ENCODE measurements at places on chromosomes 5 and 9.

- DNase-seq: no peak
Observed at GRCh38 chr5:95923918-95924544, 37.6 kb downstream of the ELL2 start.

GRCh38 chr9:34562135-34562745 lies 27.3 kb downstream of the CNTFR start:
- DNase-seq: no peak

GRCh38 chr9:28925157-28925556 lies 1351.9 kb upstream of the C9orf72 start:
- DNase-seq: no peak

DNA sequence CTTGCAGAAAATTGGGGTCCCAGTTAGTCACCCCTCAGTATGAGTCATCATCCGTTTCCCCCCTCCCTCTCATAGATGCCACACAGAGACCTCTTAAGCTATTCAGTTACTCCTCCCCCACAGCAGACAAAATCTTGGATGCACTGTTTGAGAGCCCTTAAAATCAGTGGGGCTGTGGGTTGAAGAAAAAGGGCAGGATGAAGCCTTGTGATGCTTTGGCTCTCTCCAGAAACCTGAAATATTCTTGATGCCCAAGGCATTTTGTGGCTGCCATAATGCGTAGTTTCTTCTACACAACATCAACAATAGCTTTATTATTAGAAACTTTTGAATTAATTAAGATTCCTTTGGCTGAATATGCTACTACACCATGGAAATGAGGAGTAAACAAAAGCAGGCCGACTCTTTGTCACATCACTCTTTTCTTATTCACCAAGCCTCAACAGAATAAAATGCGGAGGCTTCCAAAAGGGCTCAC lies 133.8 kb downstream of the MRPS30 start:
- no peak for DNase-seq

DNA sequence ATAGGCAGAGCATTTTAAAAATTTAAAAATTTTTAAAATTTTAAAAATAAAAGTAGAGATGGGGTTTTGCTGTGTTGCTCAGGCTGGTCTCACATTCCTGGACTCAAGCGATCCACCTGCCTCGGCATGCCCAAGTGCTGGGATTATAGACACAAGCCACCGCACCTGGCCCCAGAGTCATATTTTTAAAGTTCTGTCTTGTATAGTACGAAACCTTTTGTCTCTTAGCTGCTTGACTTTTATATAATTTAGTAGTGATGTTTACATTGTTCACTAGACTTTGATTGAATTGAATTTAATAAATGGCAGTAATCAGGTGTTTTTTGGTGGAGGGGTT lies 31.0 kb downstream of the LRRTM2 start:
- no peak for DNase-seq

DNA sequence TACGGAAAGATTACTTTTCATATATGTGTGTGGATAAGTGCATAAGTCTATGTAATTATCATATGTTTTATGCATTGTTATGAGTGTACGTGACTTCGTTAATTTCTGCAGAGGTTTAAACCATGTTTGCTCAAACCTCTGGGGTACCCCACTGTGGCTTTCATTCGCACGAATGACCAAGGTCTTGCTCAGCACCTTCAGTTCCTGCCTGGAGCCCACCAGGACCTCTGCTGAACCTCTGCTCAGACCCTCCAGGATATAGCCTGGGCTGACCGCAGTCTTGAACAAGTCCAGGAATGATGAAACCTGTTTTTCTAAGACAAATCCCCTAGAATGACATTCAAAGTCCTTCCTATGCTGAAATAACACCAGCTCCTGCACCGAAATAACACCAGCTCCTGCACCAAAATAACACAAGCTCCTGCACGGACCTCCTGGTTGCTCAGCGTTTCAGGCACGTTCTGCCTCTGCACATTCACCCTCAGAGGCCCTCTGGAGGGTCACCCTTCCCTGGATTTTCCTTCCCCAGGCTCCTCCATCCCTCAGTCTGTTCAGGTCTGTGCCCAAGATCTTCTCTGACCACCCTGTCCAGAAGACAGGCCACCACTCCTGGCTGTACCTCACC lies 99.7 kb upstream of the BOD1 start:
- DNase-seq: no peak

DNA sequence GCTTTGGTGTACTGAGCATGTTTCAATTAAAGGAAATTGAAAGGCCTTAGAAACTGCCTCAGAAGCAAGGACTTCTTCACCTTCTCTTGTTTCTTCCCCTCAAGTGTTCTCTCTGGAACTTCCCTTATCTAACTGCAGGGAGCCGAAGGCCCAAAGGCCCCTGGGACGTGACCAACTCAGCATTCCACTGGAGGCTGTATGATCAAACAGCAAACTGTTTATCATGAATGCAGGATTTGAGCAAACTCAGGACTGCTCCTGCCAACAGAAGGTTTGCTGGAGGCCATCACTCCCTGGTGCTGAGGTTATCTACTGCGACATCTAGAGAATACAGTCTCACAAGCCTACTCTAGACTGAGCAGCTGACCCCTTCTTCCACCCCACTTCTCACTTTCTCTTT lies 4.8 kb upstream of the CDH10 start:
- no peak for DNase-seq

GRCh38 chr9:133694686-133695085 lies 43.5 kb downstream of the SARDH start:
- DNase-seq: no peak

DNA sequence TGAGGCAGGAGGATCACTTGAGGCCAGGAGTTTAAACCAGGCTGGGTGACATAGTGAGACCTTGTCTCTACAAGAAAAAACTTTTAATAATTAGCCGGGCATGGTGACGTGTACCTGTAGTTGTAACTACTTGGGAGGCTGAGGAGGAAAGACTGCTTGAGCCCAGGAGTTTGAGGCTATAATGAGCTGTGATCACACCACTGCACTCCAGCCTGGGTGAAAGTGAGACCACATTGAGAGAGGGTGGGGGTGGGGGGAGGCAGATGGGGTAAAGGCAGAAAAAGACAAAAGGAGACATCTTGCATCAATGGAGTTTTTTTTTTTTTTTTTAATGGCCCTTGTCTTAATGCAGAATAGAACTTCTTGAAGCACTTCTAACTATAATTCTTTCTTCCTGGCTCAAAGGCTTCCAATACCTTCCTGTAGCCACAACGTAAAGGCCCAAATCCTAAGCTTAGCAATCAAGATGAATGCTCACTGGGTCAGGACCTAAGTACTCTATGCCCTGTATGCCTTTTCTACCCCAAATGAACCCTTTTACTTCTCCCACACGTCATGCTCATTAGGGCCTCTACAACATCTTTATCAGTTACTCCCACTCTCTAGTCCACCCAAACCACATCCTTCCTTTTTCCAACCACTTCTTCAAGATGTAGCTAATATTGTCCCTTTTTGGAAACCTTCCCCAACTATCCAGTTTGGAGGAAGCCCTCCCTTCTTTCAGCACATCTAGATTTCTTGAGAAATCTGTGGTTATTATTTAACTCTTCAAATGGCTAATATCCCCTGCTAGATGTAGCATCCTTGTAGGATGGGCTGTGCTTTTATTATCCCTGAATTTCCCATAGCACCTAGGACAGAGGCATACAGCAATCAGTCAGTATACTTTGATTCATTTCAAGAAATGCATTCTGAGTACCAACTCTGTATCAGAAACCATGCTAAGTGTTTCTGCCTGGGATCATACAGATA lies 40.8 kb downstream of the CSF2 start:
- DNase-seq: peak; percentile 50

DNA sequence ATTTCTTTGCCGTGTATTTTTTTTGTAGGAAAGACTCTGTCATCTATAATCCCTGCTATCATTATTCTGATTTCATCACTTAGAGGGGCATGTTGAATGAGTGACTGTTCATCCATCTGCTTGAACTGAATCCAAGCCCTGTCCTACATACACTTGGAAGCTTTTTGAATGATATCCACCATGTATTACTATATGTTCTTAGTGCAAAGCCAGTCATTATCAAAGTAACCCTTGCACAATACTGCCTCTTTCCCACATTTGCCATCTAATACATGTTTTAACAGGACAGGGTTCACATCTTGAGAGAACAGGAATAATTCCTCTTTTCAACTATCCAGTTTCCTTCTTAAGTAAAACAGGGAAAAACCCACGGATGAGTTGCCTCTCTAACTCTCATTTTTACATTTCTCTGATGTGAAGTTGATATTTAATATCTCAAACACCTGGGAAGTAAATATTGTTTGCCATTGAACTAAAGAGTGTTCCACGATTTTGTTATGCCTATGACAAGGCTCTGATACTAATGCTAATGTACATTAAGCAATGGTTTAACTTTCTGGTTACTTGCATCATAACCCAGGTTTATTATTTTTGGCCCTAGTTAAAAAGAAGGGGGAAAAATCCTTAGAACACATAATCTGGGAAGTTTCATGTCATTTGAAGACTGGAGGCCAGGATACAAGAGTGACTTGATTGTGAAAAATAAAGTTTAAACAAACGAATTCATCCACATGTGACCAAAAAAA lies 103.7 kb upstream of the TARS1 start:
- DNase-seq: no peak

- DNase-seq: no peak
Observed at GRCh38 chr9:643966-644365, 197.5 kb upstream of the DMRT1 start.

- no peak for DNase-seq
Observed at GRCh38 chr9:125915606-125916005, 168.4 kb downstream of the PBX3 start.

DNA sequence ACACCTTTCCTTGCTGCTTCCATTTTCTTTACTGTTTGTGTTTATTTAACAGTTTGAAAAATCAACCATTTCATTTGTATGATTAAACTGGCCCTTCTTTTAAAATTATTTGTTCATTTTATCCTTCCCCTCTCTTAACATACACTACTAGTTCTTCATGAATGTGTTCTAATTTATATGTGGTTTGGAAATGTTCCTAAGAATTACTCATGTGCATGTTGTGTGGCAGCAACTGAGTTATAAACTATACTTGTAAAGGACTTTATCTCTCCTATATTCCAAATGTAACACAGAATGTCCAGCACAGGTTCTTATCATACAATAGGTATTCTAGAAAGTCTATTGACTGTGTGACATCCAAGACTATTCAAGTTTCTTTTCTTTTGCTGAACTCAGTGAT lies 358.2 kb upstream of the MEF2C start:
- DNase-seq: no peak

DNA sequence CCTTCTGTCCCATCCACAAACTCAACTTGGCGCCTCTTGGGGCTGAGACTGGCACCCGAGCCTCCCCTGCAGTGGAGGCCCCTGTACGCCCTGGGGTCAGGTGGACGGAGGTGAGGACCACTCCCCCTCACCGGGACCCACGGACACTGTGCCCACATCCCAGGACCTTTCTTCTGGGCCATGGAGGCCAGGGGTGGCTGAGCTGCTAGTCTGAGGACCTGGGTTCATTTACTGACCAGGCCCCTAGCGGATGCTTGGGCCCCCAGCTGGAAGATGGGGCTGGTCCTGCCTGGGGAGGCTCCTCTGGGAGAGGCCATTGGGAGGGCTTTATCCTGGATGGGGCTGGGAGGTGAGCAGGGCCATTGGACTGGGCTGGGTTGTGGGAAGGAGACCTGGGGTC lies 16.9 kb upstream of the SLC6A19 start:
- DNase-seq: no peak

DNA sequence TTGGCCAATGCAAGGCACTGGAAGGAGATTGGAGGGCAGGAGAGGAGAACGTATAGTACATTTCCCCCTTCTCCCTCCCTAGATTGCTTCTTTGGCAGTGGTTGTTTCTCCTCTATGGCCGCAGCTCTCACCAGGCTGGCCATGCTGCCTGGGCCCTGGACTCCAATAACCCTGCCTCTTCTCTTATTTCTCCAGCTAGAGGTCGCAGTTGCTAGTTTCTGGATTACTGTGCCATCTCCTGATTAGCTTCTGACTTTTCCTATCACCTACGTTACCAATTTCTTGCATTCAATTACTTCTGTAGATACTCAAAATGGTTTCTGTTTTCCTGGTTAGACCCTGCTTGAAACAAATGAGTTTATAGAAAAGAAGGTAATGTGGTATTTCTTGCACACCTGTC lies 2.4 kb upstream of the MACIR start:
- no peak for DNase-seq

DNA sequence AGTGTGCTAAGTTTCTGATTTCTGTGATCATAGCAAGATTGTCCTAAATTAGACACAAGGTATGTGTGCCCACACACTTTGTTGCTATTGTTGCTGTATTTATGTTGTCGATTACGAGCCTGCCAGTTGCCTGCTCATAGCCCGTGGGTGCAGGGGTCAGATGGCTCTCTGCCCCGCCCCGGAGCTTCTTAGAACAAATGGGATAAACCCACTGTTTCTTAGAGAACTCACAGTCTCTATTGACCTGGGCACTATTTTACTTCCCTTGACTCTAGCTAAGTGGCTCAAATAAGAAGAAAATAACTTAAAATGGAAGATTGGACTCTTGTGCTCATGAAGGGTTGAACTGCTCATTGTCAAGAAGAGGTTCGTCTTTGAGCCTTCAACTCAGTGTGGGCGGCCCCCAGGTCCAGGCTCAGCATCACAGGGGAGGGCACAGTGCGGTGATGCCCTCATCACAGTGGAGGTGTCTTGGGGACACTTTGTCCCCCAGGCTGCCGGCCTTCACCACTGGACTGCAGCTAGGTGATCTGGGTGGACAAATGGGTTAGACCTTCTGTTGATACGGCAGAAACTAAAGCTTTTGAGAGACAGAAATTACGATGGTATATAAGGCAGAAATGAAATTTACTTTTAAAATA lies 155.5 kb downstream of the TENT4A start:
- no peak for DNase-seq

GRCh38 chr5:10578869-10579268 lies 15.0 kb downstream of the ANKRD33B start:
- DNase-seq: no peak

DNA sequence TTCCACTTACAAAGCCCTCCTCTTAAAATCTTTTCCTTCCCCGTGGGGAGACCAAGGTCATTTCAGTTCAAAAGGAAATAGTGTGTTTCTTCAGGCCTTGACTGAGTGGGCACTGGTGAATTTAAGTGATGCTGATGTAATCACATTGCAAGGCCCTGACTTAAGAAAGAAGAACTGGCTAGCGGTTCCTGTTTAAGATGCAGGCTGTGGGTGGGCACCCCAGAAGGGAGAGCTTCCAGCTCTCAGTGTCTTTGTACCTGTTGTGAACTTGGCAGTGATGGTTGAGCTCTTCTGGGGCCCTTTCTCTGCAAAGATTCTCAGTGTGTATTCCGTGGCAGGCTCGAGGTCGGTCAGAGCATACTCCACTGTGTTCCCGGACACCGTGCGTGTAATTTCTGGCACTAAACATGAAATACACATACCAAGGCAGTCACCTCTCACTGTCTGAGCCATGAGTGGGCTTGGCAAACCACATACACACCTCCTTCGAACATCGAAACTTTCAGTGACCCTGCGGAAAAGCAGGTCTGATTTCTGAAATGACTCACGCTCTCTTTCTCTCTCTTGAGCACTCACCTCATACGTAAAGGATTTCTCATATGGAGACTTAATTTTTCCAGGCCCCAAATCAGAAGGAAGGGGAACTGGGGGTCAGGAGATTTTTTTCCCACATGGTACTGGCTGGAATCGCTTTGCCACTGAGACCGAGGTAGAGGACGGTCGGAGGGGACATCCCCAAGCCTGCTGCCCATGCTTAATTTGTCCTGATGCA lies 81.9 kb downstream of the TNC start:
- no peak for DNase-seq

Data from bone marrow (tissue), 2 donors.